GM23338 (cell line): ENCODE measurements at places on chromosomes 13 and 19. TPM values are rescaled to one million over a fixed set of nuclear protein-coding genes. Genes with fewer than 3 reads are reported as not detected.

The SHD gene
- 6.4 and 8.0 TPM in 2 replicates for polyA plus RNA-seq

The HSPB6 gene
- 3.2 and 3.9 TPM in 2 replicates for polyA plus RNA-seq

The CNMD gene
- polyA plus RNA-seq, result 190 and 207 TPM in 2 replicates

The SPRY2 gene
- 21.5 and 26.9 TPM in 2 replicates for polyA plus RNA-seq

The LIM2 gene
- not detected in 2 replicates for polyA plus RNA-seq

The DPF1 gene
- polyA plus RNA-seq, result 7.9 and 8.3 TPM in 2 replicates

The TJP3 gene
- polyA plus RNA-seq, result 14.1 and 18.2 TPM in 2 replicates

The ELSPBP1 gene
- polyA plus RNA-seq, result not detected in 2 replicates

The IFNL4 gene
- not detected in 2 replicates for polyA plus RNA-seq

The AXL gene
- polyA plus RNA-seq, result 7.5 and 9.0 TPM in 2 replicates

The NKPD1 gene
- polyA plus RNA-seq, result 0.09 and 0.24 TPM in 2 replicates

The ZNF701 gene
- polyA plus RNA-seq, result 6.7 and 8.5 TPM in 2 replicates

The PEAK3 gene
- not detected in 2 replicates for polyA plus RNA-seq

The HIF3A gene
- 20.4 and 20.8 TPM in 2 replicates for polyA plus RNA-seq

The CACNG7 gene
- polyA plus RNA-seq, result 9.4 and 9.8 TPM in 2 replicates

The ARHGEF18 gene
- 12.8 and 14.6 TPM in 2 replicates for polyA plus RNA-seq

The BEST2 gene
- polyA plus RNA-seq, result 1.2 and 1.3 TPM in 2 replicates

The FCER2 gene
- 0.29 and 0.38 TPM in 2 replicates for polyA plus RNA-seq

The LHB gene
- 0.76 TPM in 1 of 2 replicates, not detected in the other for polyA plus RNA-seq

The PSG7 gene
- polyA plus RNA-seq, result not detected in 2 replicates

The GGACT gene
- 0.61 and 1.0 TPM in 2 replicates for polyA plus RNA-seq

The MAMSTR gene
- 2.0 and 2.5 TPM in 2 replicates for polyA plus RNA-seq
